ENCODE measurements at places on chromosomes 3 and 15.

- DNase-seq = no peak
Measured at GRCh38 chr15:58870451-58870850, 63.0 kb downstream of the SLTM start.

GRCh38 chr15:33243393-33243792, 48.9 kb upstream of the FMN1 start:
- no peak for DNase-seq

DNA sequence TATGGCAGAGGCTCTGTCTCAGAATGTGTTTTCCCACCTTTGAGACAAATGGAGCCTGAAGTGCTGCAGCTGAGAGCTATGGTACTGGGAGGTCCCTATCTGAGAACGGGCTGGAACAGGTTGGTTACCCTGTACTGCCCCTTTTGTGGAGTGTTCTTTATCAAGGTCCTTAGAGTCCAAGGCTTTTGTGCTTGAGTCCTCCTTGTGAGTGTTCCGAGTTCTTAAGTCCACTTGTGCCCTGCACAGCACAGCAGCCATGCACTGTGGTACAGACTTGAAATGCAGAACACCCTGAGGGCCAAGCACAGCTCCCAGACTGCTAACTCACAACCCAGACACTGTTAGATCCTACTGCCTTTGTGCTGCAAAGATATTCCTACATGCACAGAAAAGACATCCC, 67.8 kb downstream of the ARHGAP31 start:
- DNase-seq = no peak

DNA sequence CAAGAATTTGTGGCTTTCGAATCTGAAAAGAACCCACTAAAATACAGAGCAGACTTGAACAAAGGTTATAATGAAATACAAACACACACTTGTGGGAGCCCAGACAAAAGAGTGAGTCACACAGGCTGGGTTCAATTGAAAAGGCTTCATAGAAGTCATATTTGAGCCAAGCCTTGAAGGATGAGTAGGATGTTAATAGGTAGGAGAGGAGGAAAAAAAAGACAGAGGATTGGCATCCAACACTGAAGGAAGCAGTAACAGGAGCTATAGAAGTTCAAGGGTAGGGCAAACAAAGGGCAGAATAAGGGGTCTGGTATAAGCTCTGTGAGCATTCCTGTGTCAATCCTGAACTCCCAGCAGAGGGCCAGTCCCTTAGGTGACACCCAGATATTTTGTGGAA, 325.4 kb downstream of the FOXP1 start:
- DNase-seq = no peak

GRCh38 chr15:63059075-63059474, 16.5 kb downstream of the TPM1 start:
- DNase-seq = no peak

- no peak for DNase-seq
Measured at GRCh38 chr3:60847791-60848190, 403.5 kb downstream of the FHIT start.

GRCh38 chr3:189513281-189514117, 117.7 kb upstream of the TP63 start:
- no peak for DNase-seq

DNA sequence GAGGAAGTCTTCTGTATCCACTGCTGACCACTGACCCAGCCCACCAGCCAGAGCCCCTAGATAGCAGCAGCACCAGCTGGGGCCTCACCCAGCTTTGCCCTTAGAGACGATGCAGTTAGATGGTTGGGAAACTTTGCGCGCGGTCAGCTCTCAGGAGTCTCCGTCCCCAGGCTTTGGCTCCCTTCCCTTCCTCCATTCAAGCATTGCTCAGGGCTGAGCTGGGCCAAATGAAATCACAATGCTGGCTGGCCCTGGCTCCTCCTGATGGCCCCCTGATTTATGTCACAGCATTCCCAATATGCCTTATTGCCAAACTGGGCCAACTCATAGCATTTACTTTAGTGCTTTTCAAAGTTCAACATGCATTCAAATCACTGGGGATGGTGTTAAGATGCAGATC, 34.6 kb upstream of the RHCG start:
- no peak for DNase-seq

- no peak for DNase-seq
Measured at GRCh38 chr3:139689708-139690228, 12.0 kb upstream of the NMNAT3 start.

DNA sequence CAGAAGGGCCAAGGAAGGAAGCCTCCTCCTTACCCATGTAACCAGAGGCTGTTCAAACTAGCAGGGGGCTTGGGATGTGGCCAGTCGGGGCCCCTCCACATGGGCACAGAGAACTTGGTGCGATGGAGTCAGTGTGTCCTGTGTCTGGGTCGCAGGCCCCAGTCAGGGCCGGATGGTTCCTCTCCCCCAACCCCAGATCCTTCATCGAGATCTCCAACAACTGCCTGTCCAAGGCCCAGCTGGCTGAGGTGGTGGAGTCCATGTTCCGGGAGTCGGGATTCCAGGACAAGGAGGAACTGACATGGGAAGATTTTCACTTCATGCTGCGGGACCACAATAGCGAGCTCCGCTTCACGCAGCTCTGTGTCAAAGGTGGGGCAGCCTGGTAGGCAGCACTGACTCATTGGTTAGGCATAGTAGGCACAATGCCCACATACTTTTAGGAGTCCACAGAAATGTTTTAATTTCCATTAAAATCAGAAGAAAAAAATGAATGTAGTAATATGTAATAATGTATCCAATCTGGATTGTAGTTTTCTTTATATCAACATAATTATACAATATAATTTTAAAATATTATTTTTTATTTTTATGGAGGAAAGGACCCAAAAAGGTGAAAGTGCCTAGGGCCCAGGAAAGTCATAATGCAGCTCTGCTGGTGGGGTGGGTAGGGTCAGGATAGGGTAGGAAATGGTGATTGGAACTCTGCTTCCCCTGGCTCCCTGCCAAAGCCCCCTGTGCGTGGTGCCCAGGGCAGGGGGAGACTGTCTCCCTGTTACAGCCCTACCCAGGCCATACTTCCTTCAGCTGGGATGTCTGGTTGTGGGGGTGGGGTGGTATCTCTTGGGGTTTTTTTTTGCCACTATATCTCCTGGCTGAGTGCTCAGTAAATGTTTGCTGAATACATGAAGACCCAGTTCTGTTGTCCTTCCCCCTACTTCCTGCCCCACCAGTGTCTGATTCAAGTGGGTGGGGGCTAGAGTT, 18.6 kb downstream of the DUOX1 start:
- DNase-seq = no peak
